ENCODE measurements at places on chromosomes 3 and 15. TPM values are rescaled to one million over a fixed set of nuclear protein-coding genes. Genes with fewer than 3 reads are reported as not detected.

Gene PEX5L
- not detected for total RNA-seq

GRCh38 chr3:171956705-171957104 lies 82.7 kb upstream of the FNDC3B start:
- H3K36me3 ChIP-seq: no peaks in the 10 kb centered on the region
- no peaks in the 10 kb centered on the region for H3K4me1 ChIP-seq
- H3K27me3 ChIP-seq: no peaks in the 10 kb centered on the region
- DNase-seq: no peak

DNA sequence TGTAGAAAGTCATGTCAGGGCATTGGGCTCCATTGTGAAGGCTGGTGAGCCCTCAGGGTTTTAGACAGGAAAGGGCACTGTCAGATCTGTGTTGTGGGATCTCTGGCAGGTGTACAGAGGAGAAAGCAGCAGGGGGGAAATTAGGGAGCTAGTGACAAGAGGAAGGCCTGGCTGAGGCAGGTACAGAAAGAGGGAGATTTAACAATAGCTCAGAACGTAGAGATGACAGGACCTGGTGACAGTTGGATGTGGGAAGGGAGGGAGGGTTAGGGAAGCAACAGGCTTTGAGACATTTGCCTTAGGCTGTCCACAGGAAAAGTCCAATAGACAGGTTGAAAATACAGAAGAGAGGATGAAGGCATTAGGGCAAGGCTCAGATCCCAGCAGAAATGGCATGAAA lies 288.1 kb downstream of the EPHB1 start:
- H3K27ac ChIP-seq: no peak overlapping the region
- H3K27me3 ChIP-seq: no peaks in the 10 kb centered on the region
- no peaks in the 10 kb centered on the region for H3K36me3 ChIP-seq

GRCh38 chr3:160143482-160143881 lies 81.7 kb upstream of the C3orf80 start:
- DNase-seq: no peak
- H3K27ac ChIP-seq: no peak overlapping the region
- H3K4me1 ChIP-seq: no peaks in the 10 kb centered on the region

- H3K36me3 ChIP-seq: no peaks in the 10 kb centered on the region
- no peak overlapping the region for H3K27ac ChIP-seq
- DNase-seq: no peak
- no peaks in the 10 kb centered on the region for H3K4me1 ChIP-seq
- H3K4me3 ChIP-seq: no peak overlapping the region
Observed at GRCh38 chr3:134666466-134666865, 15.6 kb upstream of the KY start.

DNA sequence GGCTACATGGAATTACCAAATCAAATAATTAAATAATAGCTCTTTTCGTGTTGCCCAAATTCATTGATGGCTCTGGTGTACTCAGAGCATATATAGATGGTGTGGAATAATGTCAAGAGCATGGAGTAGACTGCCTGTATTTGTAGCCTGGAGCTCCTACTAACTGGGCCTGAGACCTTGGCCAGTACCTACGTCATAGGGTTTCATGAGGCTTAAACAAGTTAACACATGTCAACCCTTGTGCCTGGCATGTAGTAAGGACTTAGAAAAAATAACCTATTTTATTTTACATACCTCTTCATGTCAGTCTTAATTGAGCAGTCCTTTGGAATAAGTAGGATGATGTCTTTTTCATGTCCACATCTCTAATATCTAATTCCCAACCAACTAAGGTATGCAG lies 223.7 kb upstream of the DPH6 start:
- no peak overlapping the region for H3K27ac ChIP-seq
- no peak for DNase-seq
- no peak overlapping the region for H3K4me3 ChIP-seq

DNA sequence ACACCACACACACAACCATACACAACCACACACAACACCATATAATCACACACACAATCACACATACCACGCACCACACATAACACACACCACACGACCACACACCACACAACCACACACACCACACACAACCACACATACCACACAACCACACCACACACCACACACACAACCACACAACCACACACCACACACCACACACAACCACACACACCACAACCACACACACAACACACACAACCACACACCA lies 24.2 kb downstream of the CPN2 start:
- H3K4me3 ChIP-seq: no peak overlapping the region
- H3K27me3 ChIP-seq: peaks cover 23% of the 10 kb centered on the region
- no peak overlapping the region for H3K27ac ChIP-seq
- no peak for DNase-seq
- H3K36me3 ChIP-seq: no peaks in the 10 kb centered on the region

DNA sequence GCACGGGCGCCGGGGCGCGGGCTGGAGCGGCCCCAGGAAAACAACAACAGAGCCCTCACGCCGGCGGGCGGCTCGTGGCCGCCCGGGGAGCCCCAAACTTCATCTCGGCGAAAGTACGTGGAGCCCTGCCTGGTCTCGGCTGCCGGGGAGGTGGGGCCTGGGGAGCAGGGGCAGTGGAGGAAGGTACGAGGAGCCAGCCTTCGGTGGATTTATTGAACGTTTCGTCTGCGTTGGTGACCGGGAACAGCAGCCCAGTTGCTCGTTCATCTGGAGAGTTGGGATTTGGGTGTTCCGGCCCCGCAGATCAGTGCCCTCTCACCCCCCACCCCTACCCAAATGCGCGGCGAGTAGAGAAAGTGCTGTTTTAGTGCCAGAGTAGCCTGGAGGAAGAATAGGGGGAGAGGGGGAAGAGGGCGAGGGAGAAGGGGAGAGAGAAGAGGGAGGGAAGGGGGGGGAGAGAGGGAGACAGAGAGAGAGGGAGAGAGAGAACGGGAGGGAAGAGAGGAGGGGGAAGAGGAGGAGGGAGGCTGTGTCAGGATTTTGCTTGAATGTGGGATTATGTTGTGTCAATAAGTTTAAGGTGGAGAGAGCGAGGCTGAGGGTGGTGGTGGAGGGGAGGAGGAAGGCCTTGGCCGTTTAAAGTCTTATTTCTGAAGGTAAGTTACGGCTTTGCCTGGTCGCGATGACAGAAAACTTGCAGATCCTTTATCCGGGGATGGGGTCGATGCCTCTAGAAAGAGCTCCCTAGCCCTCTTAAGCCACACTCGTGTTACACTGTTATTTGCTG lies 970 bp downstream of the BBX start:
- H3K4me1 ChIP-seq: peaks cover 33% of the 10 kb centered on the region
- DNase-seq: peak; percentile 93
- no peaks in the 10 kb centered on the region for H3K36me3 ChIP-seq

- H3K36me3 ChIP-seq: no peaks in the 10 kb centered on the region
- no peaks in the 10 kb centered on the region for H3K27me3 ChIP-seq
- H3K4me1 ChIP-seq: no peaks in the 10 kb centered on the region
Observed at GRCh38 chr3:171384101-171384891, 75.9 kb downstream of the TNIK start.

GRCh38 chr3:80676866-80677265 lies 909.1 kb upstream of the ROBO1 start:
- no peak overlapping the region for H3K27ac ChIP-seq
- no peaks in the 10 kb centered on the region for H3K4me1 ChIP-seq
- no peaks in the 10 kb centered on the region for H3K27me3 ChIP-seq
